ENCODE measurements at places on chromosomes 3 and 15.
A peak's percentile ranks its signal among the peaks of the same experiment; 100 is the strongest.

DNA sequence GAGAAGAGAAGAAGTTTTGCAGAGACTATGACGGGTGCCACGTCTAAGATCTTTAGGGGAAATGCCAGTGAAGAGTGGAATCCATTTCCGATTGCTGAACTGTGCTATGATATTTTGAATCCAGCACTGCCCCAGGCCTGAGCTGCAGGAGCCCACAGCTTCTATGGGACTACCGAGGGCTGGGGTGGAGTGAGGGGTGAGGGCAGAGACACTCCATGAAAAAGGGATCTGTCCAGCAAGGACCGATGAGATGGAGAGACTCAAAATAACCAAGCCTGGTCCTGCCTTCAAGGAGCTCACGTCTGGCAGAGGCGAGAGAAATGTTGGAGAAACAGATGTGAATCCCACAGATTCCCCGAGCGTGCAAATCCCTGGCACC is 79.8 kb upstream of the MEF2A start:
- DNase-seq: no peak

DNA sequence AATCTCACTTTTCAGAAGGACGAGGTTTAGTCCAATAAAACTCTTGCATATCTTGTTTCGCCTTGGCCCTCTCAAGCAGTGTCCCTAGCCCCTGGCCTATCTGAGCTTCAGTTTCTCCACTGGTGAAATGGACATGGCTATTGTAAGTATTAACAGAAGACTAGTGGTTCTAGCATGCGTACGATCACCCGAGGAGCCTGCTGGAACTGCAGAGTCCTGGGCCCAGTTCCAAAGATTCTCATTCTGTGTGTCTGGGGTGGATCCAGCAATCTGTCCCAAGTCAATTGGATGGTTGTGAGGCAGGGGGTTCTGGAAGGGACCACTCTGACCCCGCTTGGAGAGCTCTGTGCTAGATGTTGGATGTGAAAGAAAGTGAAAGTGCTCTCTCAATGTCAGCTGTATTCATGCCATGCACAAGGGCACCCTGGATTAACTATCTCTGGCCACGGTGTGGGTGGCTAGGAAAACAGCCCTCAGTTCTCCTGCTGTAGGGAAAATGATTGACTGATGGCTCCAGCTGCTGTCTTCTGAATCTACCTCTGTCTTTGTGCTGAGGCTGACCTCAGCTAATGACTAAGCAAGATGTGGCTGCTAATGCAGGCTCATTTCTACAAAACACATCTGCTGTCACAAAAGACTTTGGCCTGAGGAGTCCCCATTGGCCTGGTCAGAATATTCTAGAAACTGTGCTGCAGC is 1.9 kb upstream of the PLA1A start:
- DNase-seq: peak; percentile 14

- DNase-seq: peak; percentile 52
These were observed 150.5 kb upstream of the UBE2E2 start for GRCh38 chr3:23052620-23053019.

DNA sequence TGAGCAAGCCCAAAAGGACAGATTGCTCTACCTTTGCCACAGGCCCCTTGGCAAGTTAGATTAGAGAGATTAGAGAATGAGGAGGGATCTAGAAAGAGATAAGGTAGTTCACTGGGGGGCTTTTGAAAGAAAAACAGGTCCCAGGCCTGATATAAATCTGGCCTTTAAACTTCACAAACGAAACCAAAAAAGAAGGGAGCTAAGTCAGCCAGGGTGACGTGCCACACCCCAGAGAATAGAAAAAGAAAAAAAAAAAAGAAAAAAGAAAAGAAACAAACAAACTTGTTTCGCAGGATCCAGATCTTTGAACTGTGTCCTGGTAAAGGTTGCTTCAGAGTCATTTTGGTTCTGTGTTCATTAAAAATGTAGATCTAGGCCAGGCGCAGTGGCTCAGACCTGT is 3.6 kb downstream of the KAT2B start:
- no peak for DNase-seq

- DNase-seq: peak; percentile 58
These were observed 38.7 kb downstream of the CHST2 start for GRCh38 chr3:143158014-143158988.

- peak; percentile 15 for DNase-seq
These were observed 456 bp upstream of the C15orf61 start for GRCh38 chr15:67520321-67521028.

GRCh38 chr3:150248888-150249681 is 159.0 kb upstream of the TSC22D2 start:
- no peak for DNase-seq

DNA sequence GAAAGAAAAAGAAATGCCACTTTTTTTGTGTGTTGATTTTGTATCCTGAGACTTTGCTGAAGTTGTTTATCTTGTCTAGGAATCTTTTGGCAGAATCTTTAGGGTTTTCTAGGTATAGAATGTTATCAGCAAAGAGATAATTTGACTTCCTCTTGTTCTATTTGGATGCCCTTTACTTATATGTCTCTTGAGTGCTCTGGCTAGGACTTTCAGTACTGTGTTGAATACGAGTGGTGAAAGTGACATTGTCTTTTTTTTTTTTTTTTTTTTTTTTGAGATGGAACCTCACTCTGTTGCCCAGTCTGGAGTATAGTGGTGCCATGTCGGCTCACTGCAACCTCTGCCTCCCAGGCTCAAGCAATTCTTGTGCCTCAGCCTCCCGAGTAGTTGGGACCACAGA is 64.7 kb upstream of the NPHP3 start:
- DNase-seq: no peak

DNA sequence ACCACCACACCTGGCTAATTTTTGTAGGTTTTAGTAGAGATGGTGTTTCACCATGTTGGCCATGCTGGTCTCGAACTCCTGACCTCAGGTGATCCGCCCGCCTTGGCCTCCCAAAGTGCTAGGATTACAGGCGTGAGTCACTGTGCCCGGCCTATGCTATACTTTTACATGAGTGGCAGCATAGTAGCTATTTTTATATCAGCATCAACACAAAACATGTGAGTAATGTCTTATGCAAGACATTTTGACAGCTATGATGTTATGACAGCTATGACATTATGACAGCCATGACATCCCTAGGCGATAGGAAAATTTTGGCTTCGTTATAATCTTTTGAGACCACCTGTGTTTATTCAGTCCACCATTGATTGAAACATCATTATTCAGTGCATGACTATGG is 4.1 kb upstream of the NAALADL2 start:
- no peak for DNase-seq

DNA sequence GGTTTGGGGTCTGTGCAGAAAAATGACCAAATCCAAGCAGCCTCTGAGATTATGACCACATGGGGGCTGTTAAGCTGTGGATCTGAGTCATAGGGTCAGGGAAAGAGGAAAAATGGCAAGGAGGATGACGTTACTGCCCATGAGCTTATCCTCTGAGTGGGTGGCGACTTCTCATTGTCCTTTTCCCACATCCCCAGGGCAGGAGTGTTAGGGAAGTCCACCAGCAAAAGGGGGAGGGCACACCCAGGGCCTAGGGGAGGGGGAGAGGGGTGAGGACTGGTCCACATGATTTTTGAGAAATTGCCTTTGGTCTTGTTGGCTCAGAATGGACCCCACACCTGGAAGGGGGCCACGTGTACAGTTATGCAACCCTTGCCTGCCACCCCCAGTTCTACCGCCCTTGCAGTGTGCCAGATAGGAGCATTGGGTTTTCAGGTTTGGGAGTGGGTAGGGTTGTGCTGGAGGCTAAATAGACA is 2.6 kb downstream of the CD276 start:
- peak; percentile 94 for DNase-seq

DNA sequence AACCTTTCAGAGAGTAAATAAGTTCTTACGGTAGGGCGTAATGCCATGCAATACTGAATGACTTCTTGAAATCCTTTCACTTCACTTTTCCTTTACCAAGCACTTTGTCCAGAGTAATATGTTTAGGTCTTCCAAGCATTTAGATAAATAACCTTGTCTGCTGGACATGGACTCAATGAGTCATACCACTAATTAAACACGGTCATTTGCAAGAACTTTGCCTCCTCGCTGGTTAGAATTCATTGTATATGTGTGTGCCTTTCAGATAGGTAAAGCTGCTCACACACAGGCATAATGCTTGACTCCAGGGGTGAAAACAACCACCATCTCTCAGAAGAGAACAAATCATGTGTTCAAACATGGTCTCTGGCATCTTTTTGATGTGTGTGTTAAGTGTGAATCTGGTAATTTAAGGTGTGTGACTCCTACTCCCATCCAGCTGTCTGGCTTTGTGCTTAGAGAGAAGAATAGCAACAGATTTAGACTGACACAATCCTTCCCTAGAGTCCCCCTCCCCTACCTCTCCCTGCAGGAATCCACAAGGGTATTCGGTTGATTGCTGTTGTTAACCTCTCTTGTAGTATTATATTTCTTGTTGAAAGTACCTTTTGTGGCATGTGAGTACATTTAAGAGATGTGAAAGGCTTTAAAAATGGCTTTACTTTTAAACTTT is 419.0 kb downstream of the CNTN4 start:
- DNase-seq: no peak

GRCh38 chr3:170387950-170388349 is 30.4 kb downstream of the SKIL start:
- peak; percentile 70 for DNase-seq

- no peak for DNase-seq
These were observed 80.4 kb downstream of the TRANK1 start for GRCh38 chr3:36864180-36865053.
